ENCODE measurements at places on chromosomes 4 and X. TPM values are rescaled to one million over a fixed set of nuclear protein-coding genes. Genes with fewer than 3 reads are reported as not detected.

GRCh38 chrX:12919051-12919450 lies 12.6 kb downstream of the TLR8 start:
- DNase-seq: no peak

GRCh38 chrX:15881381-15881897 lies 26.8 kb upstream of the AP1S2 start:
- DNase-seq: no peak

DNA sequence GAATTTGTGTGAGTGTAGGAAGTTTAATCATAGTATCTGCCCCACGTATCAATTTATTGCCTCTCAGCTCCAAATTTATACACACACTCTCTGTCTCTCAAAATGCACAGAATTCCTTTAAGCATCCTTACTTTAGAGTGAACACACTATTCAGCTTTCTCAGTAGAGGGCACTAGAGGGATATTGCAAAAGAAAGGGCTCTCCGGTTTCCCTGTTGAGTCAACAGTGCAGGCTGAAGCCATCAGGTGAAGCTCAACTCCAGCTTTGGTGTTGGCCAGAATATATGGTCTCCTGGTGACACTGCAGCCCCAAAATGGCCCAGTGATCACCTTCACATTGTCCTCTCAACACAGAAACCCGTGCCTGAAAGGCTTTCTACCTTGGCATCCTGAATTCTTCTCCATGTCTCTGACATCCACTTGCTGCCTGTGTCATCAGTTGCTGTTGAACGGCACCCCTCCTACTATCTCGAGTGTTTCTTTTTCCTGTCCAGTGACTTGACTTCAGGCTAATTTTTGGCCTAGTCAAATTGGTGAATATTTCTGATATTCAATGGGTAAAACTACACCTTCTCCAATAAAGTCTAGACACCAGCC lies 670.5 kb downstream of the GABRG1 start:
- no peak for DNase-seq

DNA sequence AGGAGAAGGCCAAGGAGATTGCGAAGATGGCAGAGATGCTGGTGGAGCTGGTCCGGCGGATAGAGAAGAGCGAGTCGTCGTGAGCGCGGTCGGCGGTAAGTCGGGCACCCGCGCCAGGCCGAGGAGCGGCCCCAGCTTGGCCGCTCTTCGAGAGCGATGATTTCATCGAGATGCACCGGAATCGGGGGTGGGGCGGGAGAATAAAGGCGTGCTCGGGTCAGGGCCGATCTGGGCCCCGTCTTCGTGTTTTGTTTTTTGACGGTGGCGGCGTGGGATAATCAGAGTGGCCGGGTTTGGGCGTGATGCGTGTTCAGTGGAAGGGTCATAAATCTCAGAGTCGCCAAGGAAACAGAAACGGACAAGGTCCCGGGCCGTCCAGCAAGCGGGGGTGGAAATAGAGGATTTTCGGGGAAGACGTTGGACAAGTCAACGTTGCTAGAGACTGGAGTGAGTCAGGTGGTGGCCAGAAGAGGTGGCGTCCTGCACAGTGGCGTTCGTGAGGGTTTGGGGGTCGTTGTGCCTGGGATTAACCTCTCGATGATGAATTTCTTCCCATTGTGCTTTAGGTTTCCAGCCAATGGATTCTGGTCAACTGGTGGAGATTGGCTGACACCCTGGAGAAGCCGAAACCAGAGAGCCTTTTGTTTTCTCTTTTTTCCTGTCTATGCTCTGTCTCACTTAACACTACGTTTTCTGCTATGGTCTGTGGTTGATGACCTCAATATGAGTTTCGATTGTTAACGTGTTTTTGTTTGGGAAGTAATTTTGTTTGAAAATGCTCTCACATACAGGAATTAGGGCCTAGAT lies 882 bp downstream of the MRFAP1 start:
- DNase-seq: peak; percentile 51

- DNase-seq: no peak
Observed at GRCh38 chr4:2266181-2266580, 4.3 kb upstream of the MXD4 start.

- no peak for DNase-seq
Observed at GRCh38 chr4:79013756-79014155, 74.5 kb upstream of the PAQR3 start.

- no peak for DNase-seq
Observed at GRCh38 chrX:53135581-53135980, 41.6 kb downstream of the KANTR start.

DNA sequence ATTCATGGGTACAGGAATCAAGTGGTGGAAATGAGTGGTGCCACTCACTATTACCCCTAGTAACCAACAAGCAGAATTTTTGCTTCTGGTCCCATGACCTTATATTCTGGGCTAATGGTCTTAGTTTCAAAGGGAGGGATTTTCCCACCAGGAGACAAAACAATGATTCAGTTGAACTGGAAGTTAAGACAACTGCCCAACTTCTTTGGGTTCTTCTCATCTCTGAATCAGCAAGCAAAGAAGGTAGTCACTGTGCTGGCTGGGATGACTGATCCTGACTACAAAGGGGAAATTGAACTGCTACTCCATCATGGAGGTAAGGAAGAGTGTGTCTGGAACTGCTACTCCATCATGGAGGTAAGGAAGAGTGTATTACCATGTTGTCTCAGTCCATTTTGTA lies 87.2 kb downstream of the IL13RA2 start:
- no peak for DNase-seq

DNA sequence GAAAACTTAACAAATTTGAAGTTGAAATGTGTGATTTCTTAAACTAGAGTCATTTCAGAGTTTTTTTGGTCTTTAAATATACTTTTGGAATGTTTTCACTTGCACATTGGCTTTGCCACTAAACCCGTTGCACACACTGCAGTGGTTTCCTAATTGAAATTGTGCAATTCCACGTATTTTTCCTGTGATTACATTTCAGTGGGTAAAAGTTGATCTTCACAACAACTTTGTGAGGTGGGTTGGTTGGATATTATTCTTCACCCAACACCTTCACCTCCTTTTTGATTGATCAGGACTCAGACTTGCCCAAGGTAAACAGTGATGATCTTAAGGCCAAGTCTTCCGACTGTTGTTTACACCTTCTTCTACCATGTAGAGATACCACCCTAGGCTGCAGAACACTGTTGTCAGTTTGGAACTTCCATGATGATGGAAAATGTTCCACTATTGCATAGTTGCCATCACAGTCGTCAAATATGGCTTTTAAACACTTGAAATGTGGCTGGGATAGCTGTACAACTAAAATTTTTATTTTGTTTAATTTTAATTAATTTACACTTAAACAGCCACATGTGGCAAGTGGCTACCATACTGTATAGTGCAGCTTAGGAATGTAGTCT lies 13.7 kb downstream of the SEPTIN11 start:
- DNase-seq: no peak

DNA sequence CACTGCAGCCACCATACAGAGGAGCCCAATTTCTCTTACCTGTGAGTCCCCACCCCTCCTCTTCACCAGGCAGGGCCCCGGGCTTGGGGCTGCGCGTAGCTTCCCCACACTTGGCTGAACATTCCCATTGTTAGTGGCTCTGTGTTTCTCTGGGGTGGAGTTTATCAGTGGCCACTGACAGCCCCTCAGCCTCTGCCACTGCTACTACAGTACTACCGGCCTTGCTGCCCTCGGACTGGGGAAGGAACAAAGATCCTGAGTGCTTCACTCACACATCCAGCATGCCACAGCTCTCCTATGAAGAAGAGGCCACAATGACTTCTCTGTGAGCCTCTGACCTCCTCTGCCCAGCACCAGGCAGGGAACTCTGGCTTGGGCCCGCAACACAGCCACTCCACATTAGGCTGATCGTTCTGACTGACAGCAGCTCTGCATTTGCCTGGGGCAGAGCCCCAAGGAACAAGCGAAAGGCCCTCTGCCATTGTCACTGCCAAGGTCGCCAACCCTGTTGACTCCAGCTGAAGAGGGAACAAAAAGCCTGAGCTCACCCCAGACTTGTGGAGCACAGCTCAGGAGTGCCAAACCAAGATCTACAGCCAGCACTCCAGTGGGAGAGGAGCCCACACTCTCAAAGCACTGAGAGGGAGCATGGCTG lies 24.0 kb downstream of the ABCB7 start:
- DNase-seq: no peak

PCDH19 gene
- total RNA-seq: not detected

MAGEA12 gene
- total RNA-seq: not detected

CENPVL3 gene
- total RNA-seq: not detected

TSPYL2 gene
- 139 TPM for total RNA-seq

Measured in natural killer cell (primary cell).